Right cardiac atrium (tissue), 5 donors: ENCODE measurements at places on chromosomes 1 and 21. TPM values are rescaled to one million over a fixed set of nuclear protein-coding genes. Genes with fewer than 3 reads are reported as not detected.

CHAF1B gene
- 0.76 TPM for total RNA-seq

PTPN22 gene
- 1.1 TPM for total RNA-seq

ADAM30 gene
- not detected for total RNA-seq

OR14K1 gene
- not detected for total RNA-seq

COP1 gene
- 23.3 TPM for total RNA-seq

GBP6 gene
- total RNA-seq, result 0.23 TPM

RYR2 gene
- 487 TPM for total RNA-seq

DNA sequence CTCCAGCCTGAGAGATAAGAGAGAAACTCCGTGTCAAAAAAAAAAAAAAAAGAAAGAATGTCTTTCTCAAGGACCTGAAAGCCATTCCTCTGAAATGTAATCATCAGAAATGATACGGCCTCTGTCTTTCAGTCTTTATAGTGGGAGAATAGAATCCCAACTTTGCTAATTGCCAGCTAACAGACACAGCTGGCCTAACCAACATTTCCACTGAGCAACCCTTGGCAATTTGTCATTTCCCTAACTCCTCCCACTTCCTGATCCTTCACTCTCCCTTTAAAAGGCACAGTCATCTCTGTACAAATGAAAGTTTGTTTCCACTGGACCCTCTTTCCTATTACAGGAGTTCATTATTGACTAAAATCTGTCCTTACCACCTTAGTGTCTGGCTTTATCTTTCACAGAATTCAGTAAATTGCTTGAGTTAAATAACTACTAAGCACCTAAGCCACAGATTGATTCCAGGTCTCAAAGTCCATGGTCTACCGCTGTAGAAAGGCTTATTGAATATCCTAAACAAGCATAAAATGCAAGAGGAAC, 4.3 kb upstream of the CBR1 start:
- no peak for DNase-seq

DNA sequence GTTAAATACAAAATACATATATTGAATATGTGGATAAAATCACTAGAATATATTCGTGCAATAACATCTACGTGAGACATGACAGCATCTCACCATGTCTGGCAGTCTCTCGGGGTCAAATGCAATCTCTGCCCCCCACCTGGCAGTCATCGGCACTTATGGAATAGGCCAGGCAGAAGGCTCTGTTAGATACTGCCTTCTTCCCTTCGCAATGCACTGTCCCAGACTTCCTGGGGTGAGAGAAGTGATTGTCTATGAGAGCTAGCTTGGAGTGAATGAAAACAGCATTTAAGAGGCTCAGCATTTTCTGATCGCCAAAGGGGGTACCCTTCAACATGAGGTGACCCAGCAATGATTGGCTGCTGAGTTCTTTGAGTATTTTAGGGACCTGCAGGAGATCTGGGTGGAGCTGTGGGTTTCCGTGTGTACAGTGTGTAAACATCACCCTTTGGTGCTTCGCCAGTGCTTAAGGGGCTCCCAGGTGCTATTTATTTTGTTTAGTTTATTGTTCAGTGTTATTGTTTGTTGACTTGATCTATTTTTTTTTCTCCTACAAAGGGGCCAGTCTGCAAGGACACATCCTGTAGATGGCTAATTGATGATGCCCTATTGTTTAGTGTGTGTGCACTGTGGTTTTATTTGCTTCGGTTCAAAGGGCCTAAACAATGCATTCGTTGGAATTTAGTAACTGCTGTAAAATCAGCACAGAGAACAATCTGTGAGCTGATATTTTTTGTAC, 10.2 kb downstream of the ERG start:
- DNase-seq, result no peak

DNA sequence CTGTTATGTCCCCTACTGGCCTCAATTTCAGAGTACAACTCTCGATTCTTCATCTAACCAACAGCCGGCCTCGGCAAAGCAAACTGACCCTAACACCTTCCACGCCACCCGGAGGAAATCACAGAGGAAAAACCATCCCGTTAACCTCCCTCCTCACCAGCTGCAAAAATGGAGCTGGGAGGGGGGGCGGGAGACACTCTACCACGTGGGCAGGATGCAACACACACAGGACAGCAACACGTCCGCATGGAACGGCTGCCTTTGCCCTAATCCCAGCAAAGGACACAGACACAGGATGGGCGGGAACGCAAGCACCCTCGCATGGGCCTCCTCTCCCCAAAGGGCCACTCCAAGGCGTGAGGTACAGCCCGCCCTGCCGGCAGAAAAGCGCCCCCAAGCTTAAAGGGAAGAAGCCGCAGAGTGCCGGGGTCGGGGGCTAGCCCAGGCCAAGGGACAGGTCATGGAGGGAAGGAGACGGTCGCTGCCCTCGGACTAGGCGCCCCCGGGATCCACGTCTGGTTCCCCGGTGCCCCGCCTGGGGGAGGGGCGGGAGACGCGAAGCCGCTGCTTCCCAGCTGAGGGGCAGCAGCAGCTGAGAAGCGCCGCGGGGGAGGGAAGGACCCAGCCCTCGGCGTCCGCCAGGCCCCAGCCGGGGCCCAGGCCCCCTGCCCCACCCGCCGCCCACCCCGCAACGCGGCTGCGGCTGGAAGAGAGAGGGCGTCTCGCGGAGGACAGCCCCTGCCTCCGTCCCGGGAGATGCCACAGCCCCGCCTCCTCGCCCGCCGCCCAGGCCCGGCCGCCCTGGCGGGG, 590 bp downstream of the FOXJ3 start:
- DNase-seq, result peak; percentile 74

DNA sequence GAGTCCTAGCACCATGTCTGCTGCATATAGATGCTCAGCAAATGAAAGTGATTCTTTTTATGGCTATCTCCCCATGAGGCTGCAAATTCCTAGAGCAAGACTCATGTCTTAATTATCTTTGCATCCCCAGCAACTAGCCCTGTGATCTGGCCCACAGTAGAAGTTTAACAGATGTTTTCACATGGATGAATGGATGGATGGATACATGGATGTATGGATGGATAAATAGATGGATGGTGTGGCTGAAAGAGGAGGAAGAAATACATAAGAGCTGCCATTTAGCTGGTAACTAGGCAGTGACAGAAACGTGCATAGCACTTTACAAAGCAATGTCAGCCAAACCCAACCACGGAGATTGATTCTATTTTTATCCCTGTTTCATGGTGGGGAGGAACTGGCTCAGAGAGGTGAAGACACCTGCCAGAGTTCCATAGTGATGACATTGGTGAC, 32.7 kb upstream of the ZBTB40 start:
- DNase-seq, result no peak

- peak; percentile 81 for DNase-seq
These were observed 40.4 kb upstream of the EIF4G3 start for GRCh38 chr1:21216835-21217811.

GRCh38 chr1:43870306-43870705, 63.3 kb upstream of the ARTN start:
- no peak for DNase-seq
